ENCODE measurements at places on chromosomes 5 and 9.

DNA sequence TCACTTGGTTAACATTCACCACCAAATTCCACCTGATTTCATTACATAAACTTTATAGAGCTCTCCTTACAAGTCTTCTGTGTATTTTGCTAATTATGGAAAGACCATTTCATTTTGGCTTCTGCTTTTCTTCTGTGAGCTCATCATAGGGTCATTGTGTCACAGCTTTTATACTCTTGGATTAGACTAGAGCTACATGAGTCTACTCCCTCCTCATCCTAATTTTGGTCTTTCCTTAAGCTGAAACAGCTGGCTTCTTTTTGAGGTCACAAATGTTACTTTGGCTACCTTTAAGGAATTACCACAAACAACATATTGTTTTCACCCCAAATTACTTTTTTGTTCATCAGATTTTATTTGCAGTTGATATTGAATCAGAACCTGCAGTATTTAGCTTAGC lies 103.0 kb downstream of the NPR3 start:
- no peak for DNase-seq

DNA sequence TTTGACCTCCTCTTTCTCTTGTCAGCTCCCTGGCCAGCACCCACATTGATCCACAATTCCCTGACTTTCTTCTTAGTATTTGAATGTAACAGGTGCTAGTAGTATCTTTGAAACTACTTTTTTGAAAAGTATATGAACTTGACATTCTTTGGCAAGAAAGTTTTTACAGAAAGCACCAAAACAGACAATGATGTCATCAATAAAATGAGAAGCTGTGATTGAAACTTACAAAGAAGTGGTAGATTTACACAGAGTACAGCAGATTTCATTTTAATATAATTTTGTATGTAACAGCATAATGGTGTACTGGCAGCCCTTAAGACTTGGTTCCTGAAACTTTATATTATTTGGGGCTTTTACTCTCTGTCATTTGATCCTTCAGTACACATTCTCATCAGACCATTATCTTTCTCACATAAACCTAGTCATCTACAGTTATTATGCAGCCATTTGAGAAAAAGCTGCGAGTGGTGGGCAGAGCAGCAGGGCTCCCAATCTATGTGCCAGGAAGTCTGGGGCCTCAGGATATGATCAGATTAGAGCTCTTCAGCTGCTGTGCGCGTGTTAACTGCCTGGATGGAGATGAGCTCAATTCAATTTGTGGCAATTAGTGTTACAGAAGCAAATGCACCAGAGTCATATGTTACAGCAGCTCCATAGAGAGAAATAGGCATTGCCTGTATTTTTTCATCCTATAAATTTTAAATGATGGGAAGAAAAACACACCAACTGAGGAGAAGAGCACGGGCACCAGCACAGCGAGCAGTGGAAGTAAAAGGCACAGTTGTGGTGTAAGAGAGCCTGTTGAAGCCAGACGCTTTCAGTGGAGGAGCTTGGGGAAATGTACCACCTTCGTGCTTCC lies 126.1 kb downstream of the STARD4 start:
- no peak for DNase-seq

- DNase-seq, result no peak
Measured at GRCh38 chr5:66565878-66566277, 30.3 kb upstream of the MAST4 start.

GRCh38 chr9:5817862-5818261 lies 15.1 kb downstream of the ERMP1 start:
- peak; percentile 62 for DNase-seq

DNA sequence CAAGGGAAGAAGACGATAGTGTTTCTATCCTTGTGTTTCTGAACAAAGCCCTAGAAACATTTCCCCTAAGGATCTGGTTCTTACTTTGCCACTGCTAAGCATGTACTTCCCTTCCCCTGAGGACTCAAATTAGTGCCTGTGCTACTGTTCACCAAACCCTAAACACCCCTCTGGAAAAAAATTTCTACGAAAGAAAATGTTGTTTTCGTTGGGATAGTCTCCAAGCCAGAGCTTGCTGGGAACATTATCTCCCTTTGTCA lies 294.6 kb downstream of the BNC2 start:
- DNase-seq, result no peak

- peak; percentile 45 for DNase-seq
Measured at GRCh38 chr5:36079200-36079781, 12.6 kb upstream of the UGT3A2 start.

GRCh38 chr9:4887556-4887955 lies 94.8 kb downstream of the RCL1 start:
- peak; percentile 21 for DNase-seq

DNA sequence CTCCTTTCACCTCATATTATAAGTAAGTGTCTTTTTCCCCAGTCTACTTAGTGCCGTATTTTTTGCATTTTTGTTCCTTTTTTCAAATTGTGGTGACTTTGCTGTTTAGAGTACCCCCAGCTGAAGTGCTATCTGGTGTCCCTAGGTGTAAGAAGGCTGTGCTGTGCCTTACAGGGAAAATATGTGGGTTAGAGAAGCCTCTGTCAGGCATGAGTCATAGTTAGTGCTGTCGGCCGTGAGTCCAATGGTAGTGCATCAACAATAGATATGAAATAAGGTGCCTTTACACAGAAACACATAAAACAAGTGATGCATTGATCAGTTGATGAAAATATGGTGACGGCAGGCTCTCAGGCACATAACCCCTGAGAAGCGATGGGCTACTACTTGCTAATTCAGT lies 20.1 kb downstream of the SYK start:
- no peak for DNase-seq

- DNase-seq, result no peak
Measured at GRCh38 chr9:123127512-123128075, 94.1 kb downstream of the GPR21 start.

- DNase-seq, result peak; percentile 8
Measured at GRCh38 chr5:123297866-123298265, 125.3 kb downstream of the CEP120 start.

DNA sequence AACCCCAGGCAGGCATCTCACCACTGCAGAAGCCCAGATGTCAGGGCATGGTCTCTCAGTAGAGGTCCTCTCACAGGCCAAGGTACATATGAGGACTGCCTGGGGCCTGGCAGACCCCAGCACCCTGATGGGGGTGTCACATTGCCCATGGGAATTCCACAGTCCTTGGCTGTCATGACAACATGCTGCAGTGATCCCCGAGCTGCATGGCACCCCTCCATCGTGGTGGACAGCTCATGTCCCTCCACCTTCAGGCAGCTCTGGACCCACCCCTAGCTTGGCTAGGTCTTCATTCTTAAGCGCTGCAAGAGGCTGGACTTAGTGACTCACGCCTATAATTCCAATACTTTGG lies 74.1 kb upstream of the LRRTM2 start:
- no peak for DNase-seq

- DNase-seq, result no peak
Measured at GRCh38 chr5:159969966-159970365, 39.0 kb upstream of the TTC1 start.

DNA sequence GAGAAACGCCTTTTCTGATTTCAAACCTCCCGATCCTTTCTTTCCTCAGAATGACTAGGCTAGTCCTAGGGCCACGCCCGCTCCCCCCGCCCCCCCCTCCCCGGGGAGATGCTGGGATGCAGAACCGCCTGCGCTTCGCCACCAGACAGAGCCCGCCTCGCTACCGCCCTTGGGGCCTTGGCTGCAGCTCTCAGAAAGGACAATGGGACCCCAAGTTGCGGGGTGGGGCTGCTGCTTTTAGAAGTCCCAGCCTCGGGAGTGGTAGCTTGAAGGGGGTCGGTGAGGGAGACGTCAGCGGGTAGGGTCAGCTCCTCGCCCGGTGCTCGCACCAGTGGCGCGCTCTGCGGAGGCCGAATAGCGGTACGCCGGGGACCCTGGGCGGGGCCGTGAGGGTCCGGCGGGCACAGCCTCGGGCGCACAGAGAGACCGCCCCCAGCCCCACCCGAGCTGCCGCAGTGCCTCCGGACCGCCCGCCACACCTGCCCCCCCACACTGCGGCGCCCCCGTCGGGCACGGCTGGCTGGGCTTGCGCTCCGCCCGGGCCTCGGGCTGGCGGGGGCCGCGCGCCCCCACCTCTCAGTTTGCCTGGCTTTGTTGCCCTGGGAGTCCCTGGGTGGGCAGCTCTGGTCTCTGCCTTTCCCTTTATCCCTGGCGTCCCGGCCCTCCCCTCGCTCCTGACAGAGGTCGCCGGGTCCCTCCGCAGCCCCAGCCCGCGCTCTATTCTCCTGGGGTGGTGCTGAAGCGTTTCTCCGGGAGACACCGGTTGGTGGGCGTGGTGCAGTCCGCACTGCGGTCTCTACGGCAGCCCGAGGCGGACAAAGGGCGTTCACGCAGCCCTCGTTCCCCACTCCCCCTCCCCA lies 1.2 kb downstream of the MAP1B start:
- DNase-seq, result peak; percentile 55

DNA sequence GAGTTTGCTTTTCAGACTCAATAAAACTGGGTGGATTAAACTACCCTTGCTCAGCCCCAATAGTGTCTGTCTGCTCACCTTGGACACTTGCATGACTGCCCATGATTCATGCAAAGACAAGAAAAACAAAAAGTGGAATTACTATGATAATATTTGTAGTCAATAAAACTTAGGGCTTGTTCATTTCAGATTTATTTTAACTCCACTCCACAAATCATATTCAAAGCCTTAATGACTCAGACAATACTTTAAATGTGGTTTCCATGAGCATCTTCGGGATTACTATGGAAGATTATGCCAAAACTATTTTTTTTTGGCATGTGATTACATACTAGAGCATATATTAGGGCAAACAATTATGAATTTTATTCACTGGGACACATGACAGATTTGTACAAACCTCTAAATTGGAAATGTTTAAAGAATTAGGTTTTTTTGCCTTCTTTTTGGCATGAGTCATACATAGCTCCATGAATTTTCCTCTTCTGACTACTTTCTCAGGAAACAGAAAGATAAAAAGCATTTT lies 468.9 kb downstream of the ACTL7B start:
- DNase-seq, result peak; percentile 59

- no peak for DNase-seq
Measured at GRCh38 chr5:62259699-62260250, 46.2 kb upstream of the KIF2A start.

- no peak for DNase-seq
Measured at GRCh38 chr9:16112116-16112515, 559.3 kb downstream of the CCDC171 start.

DNA sequence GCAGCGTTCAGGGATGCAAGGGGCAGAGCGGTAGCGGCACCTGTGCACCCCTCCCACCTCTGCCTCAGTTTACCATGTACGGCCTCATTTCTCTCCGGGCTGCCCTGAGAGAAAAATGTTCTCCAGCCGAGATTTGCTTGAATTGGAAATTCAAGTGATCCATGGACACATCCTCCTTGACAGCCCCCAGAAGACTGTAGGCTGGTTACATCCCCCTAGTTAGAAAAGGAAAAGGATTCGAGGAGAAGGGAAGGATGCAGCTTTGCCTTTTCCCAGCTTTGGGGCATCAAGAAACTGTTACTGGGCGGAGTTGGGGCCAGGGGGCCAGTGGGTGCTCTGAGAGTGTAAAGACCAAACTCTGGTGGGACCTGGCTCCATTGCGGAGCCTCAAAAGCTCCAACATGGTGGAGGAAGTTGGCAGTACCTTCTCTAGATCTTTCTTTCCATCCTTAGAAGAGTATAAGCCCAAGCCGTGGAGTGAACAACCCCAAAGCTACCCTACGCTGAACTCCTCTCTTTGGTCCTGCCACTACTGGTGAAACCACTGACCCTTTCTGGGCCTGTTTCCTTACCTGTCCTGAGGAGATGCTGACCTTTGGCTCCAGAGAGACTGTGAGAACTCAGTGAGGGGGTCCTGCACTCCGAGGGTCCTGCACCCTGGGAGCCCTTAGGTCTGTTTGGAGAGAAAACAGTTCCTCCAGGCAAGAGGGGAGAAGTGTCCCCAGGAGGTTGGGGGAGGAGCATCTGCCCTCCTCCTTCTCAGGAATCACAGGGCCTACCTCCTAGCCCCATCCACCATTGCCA lies 1.0 kb upstream of the BARX1 start:
- DNase-seq, result no peak

- DNase-seq, result peak; percentile 96
Measured at GRCh38 chr5:144187699-144188294, 17.1 kb downstream of the KCTD16 start.

DNA sequence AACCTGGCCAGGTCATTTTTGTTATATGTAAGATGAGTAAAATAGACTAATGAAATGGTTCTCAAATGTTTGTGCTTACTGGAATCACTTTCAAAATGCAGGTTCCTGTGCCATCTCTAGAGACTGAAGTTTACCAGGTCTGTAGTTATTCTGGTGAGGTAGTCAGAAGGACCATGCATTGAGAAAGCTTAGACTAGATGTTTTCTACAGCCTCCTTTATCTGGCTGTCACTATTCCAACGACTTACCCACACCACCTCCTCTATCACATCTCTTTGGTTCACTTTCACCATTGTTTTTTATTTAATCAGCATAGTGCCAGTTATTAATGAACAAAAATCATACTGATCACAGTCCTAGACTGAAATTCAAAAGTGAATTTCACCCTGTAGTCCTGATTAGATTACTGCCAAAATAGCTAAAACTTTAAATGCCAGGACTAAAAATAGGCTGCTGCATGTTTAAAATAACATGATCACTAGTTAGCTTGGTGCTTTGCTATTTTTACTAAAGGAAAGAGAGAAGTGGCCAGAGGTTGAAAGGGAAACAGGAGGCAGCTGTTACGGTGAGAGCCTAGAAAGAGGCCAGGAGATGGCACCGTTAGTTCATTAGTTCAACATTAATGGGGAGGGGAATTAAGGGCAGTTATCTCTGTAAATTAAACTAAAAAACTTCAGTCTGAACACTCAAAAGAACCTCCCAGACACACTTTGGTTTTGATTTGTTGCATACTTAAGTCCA lies 13.9 kb upstream of the FNIP1 start:
- DNase-seq, result peak; percentile 25

GRCh38 chr5:116953251-116953930 lies 378.8 kb upstream of the SEMA6A start:
- DNase-seq, result no peak

DNA sequence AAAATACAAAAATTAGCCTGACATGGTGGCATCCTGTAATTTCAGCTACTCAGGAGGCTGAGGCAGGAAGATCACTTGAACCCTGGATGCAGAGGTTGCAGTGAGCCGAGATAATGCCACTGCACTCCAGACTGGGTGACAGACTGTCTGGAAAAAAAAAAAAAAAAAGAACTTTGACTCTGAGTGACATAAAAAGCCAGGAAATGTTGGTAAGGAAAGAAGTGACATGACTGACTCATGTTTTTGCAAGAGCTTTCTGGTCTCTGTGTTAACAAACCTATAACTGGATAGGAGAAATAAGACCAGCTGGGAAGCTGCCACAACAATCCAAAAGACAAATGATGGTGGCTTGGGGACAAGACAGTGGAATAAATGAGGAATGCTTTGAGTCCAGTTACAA lies 272.1 kb downstream of the HINT1 start:
- DNase-seq, result no peak

GRCh38 chr5:69295088-69295754 lies 37.4 kb downstream of the CCDC125 start:
- peak; percentile 50 for DNase-seq

- DNase-seq, result no peak
Measured at GRCh38 chr5:179124273-179124852, 64.2 kb downstream of the ZNF354C start.

DNA sequence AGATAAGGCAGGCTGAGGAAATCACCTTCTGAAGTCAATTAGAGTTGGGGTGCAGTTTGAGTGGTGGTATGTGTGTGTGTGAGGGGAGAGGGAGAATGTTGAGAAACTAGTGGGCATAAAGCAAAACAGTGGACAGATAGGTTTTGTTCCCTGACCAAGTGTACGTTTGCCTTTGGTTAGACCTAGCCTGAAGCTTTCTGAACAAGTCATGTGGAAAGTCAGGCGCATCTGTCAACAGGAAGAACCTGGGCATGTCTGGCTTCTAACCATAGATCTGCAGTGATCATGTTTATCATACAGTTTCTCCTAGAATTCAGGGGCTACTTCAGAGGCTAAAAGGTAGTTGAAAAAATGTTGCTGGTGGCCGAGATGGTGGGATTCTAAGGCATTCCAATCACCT lies 143.2 kb upstream of the PCA3 start:
- no peak for DNase-seq
